ENCODE measurements at places on chromosomes 4 and X.

GRCh38 chrX:109863811-109864210, 130.8 kb upstream of the ACSL4 start:
- no peak for DNase-seq

DNA sequence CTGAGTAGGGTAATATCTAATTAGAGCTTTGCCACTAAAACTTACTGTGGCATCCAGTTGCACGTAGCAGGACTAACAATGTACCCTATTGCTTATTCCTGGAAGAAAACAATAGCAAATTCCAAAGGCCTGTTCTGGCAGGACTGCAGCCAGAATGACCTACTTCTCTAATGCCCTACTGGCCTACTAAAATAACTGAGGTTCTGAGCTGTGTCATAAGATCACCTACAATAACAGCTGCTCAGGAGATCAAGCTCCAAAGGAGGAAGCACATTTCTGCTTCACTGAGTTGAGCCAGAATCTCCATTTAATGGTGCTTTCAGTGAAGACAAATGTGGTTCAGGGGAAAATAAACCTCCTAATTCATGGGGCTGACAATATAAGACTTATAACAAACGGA, 42.2 kb upstream of the CXCL8 start:
- DNase-seq, result no peak

GRCh38 chr4:184442314-184442635, 32.1 kb downstream of the IRF2 start:
- DNase-seq, result no peak

GRCh38 chr4:78293821-78294301, 236.7 kb downstream of the FRAS1 start:
- no peak for DNase-seq

DNA sequence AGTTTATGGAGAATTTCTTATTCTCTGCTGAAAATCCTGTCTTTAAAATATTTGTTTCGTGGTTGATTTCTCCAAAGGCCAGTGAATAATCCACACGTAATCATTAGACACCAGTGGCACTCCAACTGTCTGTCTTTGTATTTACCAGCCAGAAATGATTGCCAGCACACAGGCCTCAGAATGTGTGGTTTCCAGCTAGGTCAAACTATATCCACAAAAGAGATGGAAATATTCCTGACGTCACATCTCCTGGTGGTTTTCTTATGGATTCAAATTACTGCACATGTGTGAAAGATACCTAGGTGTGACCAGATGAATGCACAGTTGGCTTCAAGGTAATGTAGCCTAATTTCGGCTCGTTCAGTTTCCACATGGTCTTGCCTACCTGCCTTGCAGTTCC, 27.2 kb upstream of the TENM3 start:
- no peak for DNase-seq
